ENCODE measurements at places on chromosomes 16 and 17.

- DNase-seq: no peak
Measured at GRCh38 chr17:7816926-7817642, 16.9 kb upstream of the KDM6B start.

DNA sequence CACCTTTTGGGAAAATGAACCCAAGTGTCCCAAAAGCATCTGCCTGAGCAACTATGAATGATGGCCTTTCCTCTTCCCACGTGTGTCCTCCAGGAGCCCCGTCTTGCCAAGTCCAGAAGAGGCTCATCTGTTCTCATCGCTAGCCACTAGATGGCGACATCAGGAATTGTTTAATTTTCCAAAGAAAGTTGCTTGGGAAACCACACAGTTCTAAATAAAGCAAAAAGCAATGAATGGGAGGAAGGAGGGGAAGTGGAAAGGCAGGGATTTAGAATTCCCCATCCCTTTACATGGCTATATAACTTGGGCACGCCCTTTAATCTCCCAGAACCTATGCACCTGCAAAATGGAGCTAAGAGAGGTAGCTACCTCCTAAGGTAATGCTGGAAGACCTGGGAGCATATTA, 9.0 kb upstream of the CDH5 start:
- no peak for DNase-seq

- no peak for DNase-seq
Measured at GRCh38 chr17:30334421-30334820, 564 bp upstream of the TMIGD1 start.

DNA sequence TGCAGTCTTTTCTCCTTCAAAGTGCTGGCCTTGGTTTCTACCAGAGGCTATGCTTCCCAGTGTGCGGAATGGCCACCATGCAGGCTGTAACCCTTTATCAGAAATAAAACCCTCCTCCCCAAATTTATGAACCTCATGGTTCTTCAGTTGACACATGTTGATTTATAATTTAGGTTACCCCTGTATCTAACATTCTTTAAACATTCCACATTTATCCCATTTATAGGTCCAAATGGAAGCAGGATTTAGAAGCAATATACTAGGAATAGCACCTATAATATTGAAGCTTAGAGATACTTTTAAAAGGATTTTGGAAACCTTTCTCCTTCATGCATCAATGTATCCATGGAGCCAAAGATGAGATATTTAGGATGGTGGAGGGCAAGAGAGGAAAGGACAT, 438.8 kb upstream of the C16orf82 start:
- no peak for DNase-seq

DNA sequence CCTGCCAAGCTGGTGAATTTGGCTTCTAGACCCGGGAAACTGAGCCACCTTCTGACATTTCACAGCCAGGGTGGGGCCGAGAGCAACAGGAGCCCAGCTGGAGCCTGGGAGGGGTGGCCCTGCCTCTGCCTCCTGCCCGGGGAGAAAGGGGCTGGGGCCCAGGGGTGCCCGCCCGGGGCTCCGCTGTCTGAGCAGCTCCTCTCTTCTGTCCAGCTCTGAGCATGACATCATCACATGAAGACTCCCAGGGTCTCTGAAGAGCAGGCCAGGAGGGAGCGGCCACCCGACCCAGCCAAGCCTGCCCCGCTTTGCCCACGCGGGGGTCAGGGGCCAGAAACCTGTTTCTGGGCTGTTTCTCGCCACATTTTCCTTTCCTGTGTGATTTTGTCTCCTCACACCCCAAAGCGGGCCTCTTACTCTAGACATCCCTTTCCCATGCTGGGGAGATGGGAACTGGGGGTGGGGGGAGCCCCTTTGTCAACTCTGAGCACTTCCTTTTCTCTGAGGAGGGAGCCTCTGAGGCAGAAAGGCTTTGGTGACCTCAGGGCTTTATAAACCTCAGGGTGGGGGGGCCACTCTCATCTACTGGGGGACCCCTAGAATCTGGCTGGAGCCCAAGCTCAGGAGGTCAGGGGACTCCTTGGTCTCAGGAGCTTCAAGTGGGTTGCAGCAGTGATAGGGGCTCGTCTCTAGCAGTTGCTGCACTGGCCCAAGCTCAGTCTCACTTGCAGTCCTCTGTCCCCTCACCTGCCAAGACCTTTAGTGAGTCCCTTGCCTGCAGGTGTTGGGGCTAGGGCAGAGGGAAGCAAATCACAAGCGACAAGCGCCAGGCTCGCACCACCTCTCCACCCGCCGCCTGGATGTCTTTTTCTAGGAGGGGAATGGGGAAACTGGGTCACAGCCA, 7.6 kb downstream of the UBALD2 start:
- DNase-seq: no peak

GRCh38 chr16:23500212-23500861, 10.0 kb downstream of the GGA2 start:
- no peak for DNase-seq

DNA sequence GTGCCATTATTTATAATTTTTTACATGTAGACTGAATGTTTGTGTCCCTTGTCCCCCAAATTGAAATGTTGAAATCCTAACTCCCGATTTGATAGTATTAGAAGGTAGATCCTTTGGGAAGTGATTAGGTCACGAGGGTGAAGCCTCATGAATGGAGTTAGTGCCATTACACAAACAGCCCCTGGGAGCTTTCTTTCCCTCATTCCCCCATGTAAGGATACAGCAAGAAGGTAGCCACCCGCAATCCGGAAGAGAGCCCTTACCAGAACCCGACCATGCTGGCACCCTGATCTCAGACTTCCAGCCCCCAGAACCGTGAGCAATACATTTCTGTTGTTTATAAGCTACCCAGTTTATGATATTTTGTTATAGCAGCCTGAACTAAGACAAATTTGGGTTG, 143.2 kb downstream of the NPIPB5 start:
- no peak for DNase-seq
